Activated CD8-positive, alpha-beta memory T cell treated with anti-CD3 and anti-CD28 coated beads for 48 hours (primary cell): ENCODE measurements at places on chromosomes 2 and 18.

DNA sequence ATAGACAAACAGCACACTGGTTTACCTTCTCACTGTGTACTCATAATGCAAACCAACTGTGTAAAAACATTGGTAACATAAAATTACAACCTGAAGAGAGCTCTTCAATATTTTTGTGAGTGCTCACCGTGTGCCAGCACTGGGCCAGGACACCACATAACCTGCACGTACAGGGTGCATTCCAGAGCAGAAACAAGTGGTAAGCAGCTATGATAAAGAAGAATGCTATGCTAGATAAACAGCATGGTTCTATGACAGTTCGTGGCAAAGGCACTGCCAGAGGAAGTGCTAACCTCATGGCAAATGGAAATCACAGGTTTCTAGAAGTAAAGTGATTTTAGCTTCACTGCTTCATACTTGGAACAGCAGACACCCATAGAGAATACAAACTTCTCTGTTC lies 343.5 kb downstream of the MTX2 start:
- DNase-seq: no peak

DNA sequence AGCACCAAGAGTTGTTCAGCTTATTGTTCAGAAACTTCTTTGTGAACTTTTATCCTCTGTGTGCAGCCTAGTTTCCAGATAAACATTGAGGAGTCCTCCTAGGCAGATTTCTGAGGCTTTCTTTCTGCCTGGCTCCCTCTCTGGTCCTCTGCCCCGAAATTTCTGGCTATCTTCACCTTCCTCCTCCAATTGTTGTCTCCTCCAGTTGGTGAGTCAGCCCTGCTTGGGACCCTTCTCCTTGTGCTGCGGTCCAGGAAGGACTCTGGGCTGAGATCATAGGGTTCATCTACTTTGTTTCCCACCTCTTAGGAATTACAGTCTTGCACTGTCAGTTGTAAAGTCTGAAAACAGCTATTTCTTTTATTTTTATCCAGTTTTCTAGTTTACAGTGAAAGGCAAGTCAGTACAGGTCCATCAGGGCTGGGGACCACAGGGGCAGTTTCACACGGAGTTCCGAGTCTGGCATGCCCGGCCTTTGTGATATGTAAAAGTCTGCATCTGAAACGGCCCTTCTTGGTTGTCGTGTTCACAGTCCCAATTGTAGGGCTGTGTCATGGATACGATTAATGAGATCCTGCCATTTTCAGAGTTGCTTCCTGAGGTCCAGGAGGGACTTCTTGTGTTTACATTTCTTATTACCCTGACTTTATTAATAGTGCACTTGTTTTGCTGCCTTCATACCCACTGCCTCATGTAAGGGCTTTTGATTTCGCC lies 100.8 kb downstream of the SMC6 start:
- no peak for DNase-seq

DNA sequence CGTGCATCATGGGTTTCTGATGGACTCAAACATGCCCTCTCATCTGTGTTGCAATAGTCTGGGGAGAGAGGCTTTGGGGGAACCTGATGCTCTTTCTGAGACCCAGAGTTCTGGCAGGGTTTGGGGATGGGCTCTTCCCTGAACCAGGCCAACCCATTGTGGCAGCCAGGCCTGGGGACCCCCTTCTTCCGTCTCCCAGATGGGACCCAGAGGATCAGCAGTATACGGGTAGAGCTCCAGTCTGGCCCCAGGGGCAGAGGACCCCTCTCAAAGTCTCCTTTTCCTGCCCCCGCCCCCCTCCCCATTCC lies 333.7 kb downstream of the DYSF start:
- no peak for DNase-seq

DNA sequence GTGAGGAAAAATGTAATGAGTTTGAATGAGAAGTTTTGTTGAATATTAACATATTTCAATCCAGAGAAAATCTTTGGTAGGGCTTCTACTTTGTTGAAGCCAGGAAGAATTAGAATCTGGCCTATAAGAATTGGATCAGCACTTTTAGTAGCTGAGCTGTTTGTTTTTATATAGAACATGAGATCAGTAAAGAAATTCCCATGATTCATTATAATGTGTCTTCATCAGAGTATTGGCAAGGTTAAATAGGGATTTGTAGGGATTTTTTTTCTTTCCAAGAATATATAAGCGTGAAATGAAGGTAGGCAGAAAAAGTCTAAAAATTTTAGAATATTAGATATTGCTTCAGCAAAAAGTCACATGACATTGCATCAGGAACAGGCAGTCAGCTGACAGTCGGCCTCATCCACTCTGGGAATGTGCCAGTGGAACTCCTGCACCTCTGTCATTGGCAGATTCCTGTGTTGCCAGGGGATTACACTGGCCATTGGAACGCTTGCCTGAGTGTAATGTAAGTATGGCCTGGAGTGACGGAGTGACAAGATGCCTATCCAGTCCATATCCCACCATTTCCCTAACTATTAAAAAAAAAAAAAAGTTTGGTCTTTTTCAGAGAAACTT lies 60.6 kb downstream of the SERTAD2 start:
- no peak for DNase-seq

DNA sequence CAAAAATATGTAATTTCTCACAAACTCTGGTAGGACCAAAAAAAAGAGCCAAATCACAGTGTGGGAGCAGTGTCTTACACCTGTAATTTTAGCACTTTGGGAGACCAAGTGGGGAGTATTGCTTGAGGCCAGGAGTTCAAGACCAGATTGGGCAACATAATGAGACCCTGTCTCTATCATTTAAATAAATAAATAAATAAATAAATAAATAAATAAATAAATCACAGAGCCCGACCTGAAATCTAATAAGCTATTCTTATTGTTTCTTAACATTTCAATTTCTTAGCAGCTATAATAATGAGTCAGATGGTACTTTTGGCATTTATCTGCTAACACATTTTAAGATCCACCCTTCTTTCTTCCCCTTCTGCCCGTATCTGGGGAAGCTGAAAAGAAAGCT lies 1229.6 kb downstream of the SUCLG1 start:
- no peak for DNase-seq

DNA sequence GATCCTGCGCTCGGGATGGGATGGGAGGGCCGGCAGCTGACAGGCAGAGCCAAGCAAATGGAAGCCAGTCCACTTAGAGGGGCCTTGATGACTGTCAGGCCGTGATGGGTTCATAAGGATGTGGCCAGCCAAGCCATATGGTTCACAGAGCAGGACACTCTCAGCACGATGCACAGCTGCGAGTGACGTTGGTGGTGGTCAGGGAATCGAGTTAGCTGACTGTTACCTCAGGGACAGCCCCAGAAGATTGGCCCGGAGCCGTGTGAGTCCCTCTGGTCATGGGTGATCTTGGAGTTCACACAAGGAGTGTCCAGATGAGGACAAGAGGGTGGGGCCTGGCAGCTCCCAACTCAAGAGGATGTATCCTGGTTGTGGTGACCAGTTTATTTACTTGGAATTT lies 70.2 kb downstream of the TPGS2 start:
- no peak for DNase-seq

DNA sequence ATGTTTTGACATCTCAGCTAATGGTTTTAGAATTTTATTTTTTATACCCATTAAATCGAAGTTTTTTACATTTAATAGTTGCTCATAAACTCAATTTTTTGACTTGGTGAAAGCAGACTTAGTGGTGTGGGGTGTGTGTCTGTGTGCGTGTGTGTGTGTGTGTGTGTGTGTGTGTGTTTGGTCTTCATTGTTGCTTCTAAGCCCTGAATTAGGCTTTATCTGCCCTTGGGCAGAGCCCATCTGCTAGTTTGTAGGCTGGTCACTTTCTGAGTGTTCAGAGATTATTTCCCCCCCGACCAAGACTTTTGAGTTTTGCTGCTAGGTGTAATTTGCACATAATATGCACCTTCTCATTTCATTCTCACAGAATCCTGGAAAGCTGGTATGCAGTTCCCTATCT lies 14.3 kb downstream of the PAX3 start:
- no peak for DNase-seq

DNA sequence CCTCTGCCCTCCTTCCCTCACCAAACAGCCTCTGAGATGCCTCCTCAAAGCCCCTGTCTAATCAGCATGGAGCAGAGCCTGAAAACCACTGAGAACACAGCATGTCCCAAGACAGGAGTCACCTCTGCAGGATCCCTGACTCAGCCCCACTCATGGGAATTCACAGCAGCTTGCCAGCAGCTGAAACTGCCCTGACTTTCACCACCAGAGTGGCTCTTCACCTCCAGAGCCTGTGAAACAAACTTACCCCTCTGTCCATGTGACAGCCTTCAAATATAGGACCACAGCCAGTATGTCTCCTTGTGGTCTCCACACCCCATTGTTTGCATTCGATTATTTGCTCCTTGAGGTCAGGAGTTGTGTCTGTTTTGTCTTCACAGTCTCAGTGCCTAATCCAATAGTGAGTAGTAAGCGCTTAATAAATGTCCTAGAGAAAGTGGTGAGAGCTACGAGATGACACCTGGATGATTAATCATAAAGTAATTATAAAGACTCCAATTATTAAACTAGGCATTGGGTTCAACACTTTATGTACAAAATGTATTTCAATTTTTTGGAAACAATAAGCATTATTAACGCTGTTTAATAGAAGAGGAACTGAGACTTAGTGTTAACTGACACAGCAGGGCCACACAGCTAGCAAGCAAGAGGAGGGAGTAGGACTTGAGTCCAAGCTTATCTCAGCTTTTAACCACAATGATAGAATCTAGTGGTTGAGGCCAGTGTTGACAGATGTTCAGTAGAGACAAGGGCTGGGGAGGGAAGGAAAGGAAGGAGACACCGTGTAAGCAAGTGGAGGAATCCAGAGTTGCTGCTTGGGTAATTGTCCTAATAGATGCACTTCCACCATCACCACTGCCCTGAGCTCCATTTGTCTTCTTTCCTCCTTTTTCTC lies 358.7 kb upstream of the TNP1 start:
- DNase-seq: no peak

- DNase-seq: no peak
Observed at GRCh38 chr2:11778416-11778815, 32.0 kb downstream of the LPIN1 start.

- DNase-seq: no peak
Observed at GRCh38 chr2:235765181-235765820, 271.5 kb downstream of the AGAP1 start.

- DNase-seq: no peak
Observed at GRCh38 chr2:20752293-20752692, 70.6 kb downstream of the LDAH start.

GRCh38 chr2:16031848-16032159 lies 91.5 kb downstream of the MYCN start:
- no peak for DNase-seq

GRCh38 chr2:109722026-109722425 lies 72.1 kb upstream of the RGPD5 start:
- DNase-seq: no peak

- DNase-seq: no peak
Observed at GRCh38 chr2:118832791-118833715, 14.4 kb downstream of the EN1 start.

GRCh38 chr2:56713161-56713676 lies 529.4 kb downstream of the CCDC85A start:
- DNase-seq: no peak

- no peak for DNase-seq
Observed at GRCh38 chr18:32707586-32707985, 65.2 kb downstream of the KLHL14 start.
